Glutamatergic neuron (in vitro differentiated cells): ENCODE measurements at places on chromosomes 16 and 17. TPM values are rescaled to one million over a fixed set of nuclear protein-coding genes. Genes with fewer than 3 reads are reported as not detected.

Gene CSH2
- total RNA-seq = 0.56 TPM

Gene DPEP2
- not detected for total RNA-seq

GRCh38 chr16:50480206-50480605 is 68.0 kb upstream of the NKD1 start:
- peaks cover 10% of the 10 kb centered on the region for H3K36me3 ChIP-seq
- no peaks in the 10 kb centered on the region for H3K4me1 ChIP-seq
- H3K4me3 ChIP-seq = no peak overlapping the region
- H3K27ac ChIP-seq = no peak overlapping the region

- H3K4me3 ChIP-seq = peak within 1 kb of the TSS; percentile 87
- H3K36me3 ChIP-seq = no peaks in the 10 kb centered on the region
- DNase-seq = peak; percentile 79
- H3K27ac ChIP-seq = no peak within 1 kb of the TSS
- peaks cover 16% of the 10 kb centered on the region for H3K4me1 ChIP-seq
- peaks cover 2% of the 10 kb centered on the region for H3K27me3 ChIP-seq
These were observed at the start of gene NXPH3 for GRCh38 chr17:49575679-49576087. NXPH3 (plus strand) TSS chr17:49575871; CDS start chr17:49576220, 349 bp downstream.

Gene TP53TG3C
- total RNA-seq = not detected

- peaks cover 2% of the 10 kb centered on the region for H3K27me3 ChIP-seq
- no peak for DNase-seq
- H3K27ac ChIP-seq = peak overlapping the region; percentile 50
- no peak overlapping the region for H3K4me3 ChIP-seq
These were observed 26.0 kb upstream of the ITGB4 start for GRCh38 chr17:75695141-75695829.

- H3K4me1 ChIP-seq = peaks cover 3% of the 10 kb centered on the region
- DNase-seq = no peak
- H3K4me3 ChIP-seq = no peak overlapping the region
- peaks cover 3% of the 10 kb centered on the region for H3K27me3 ChIP-seq
- no peaks in the 10 kb centered on the region for H3K36me3 ChIP-seq
These were observed 178.4 kb downstream of the IRF8 start for GRCh38 chr16:86077243-86077940.

Gene NKD1
- total RNA-seq = 31.3 TPM

DNA sequence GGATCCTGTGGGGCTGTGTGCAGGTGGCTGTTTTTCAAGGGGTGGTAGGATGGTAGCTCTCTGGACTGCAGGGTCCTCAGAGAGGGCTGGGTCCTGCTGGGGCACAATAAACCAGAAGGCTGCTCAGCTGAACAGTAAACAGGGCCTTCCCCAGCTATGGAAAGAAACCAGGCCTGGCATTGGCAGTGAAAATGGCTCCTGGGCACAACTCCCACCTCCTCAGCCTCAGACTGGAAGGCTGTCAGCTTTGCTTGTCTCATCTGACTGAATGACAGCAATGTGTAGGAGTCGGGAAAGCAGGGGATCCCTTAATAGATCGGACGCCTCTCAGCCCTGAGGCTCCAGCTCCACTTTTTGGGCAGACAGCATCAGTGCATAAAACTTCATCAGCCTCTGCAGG is 59.8 kb upstream of the NLRP1 start:
- H3K36me3 ChIP-seq = no peaks in the 10 kb centered on the region
- H3K4me1 ChIP-seq = no peaks in the 10 kb centered on the region
- H3K4me3 ChIP-seq = no peak overlapping the region
- DNase-seq = no peak
- H3K27ac ChIP-seq = no peak overlapping the region

GRCh38 chr16:69563605-69564580 is 1.9 kb upstream of the NFAT5 start:
- H3K27me3 ChIP-seq = peaks cover 3% of the 10 kb centered on the region
- no peak overlapping the region for H3K27ac ChIP-seq
- H3K4me1 ChIP-seq = peaks cover 18% of the 10 kb centered on the region
- H3K36me3 ChIP-seq = no peaks in the 10 kb centered on the region

Gene AGRP
- not detected for total RNA-seq

DNA sequence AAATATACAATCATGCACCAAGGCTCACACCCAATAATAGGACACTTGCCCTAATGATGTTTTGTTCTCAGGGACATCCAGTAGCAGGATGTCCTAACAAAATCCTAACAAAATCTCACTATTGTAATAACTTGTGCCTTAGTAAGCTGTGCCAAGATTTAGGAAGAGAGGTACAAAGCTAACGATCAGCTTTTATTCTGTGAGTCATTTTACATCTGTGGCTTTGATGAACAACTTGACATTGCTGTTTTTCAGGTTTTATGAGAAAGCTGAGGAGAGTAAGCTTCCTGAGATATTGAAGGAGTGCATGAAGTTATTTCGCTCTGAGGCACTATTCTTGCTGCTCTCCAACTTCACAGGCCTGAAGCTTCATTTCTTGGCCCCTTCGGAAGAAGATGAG is 18.9 kb downstream of the OGFOD1 start:
- H3K27ac ChIP-seq = no peak overlapping the region
- peaks cover 7% of the 10 kb centered on the region for H3K36me3 ChIP-seq
- no peak overlapping the region for H3K4me3 ChIP-seq
- no peaks in the 10 kb centered on the region for H3K27me3 ChIP-seq
- no peaks in the 10 kb centered on the region for H3K4me1 ChIP-seq

- H3K4me1 ChIP-seq = peaks cover 5% of the 10 kb centered on the region
- H3K27me3 ChIP-seq = no peaks in the 10 kb centered on the region
- H3K4me3 ChIP-seq = no peak overlapping the region
- DNase-seq = no peak
These were observed 42.7 kb upstream of the SMPD3 start for GRCh38 chr16:68490829-68491575.

- H3K36me3 ChIP-seq = no peaks in the 10 kb centered on the region
- H3K27me3 ChIP-seq = no peaks in the 10 kb centered on the region
- H3K27ac ChIP-seq = no peak overlapping the region
- DNase-seq = no peak
These were observed 2.0 kb upstream of the CTRB2 start for GRCh38 chr16:75208861-75209505.

DNA sequence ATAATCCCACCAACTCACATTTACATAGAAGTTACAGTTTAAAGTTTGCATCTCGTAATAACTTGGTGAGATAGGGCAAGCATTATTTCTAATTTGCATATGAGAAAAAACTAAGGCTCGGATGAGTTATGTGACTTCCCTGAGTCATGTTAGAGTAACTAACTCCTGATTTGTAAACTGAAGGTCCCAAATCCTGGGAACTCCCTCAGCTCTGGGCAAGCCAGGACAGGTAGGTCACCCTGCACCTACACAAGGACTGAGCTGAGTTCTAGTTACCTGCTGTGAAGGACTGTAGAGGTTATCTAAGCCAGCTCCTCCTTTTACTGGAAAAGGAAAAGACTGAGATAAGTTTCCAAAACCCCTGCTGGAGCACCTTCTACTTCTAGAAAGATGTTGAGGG is 92.1 kb upstream of the HLF start:
- no peaks in the 10 kb centered on the region for H3K27me3 ChIP-seq
- no peaks in the 10 kb centered on the region for H3K4me1 ChIP-seq
- DNase-seq = no peak
- H3K36me3 ChIP-seq = peaks cover 5% of the 10 kb centered on the region
- no peak overlapping the region for H3K4me3 ChIP-seq
- H3K27ac ChIP-seq = no peak overlapping the region

Gene ZP2
- not detected for total RNA-seq

- peak; percentile 21 for DNase-seq
- H3K36me3 ChIP-seq = no peaks in the 10 kb centered on the region
- no peaks in the 10 kb centered on the region for H3K27me3 ChIP-seq
- no peak overlapping the region for H3K27ac ChIP-seq
- H3K4me3 ChIP-seq = no peak overlapping the region
These were observed 563.9 kb downstream of the TOX3 start for GRCh38 chr16:51982715-51983680.

GRCh38 chr17:74145756-74146155 is 57.7 kb upstream of the RPL38 start:
- DNase-seq = no peak
- H3K27ac ChIP-seq = peak overlapping the region; percentile 75
- H3K4me1 ChIP-seq = peaks cover 27% of the 10 kb centered on the region
- peaks cover 12% of the 10 kb centered on the region for H3K27me3 ChIP-seq
- peaks cover 21% of the 10 kb centered on the region for H3K36me3 ChIP-seq

Gene PSMB10
- total RNA-seq = 11.0 TPM

Gene GJD3
- total RNA-seq = not detected

DNA sequence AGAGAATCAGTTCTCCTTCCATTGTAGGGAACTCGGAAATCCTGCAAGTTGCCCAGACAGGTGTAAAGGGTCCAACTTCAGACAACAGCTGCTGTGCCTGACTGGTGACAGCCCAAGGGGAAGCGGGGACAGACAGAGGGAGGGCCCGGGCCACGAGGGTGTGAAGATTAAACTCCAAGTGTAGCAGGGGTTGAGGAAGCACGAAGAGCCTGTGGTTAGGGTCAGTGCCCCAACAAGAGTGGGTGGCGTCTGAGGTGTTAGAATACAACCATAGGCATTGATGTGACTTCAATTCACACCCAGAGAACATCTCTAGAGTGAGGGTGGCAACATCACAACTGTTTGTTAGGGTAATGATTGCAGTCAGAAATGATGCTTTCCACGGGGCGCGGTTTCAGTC is 39.1 kb downstream of the ASPA start:
- peaks cover 2% of the 10 kb centered on the region for H3K27me3 ChIP-seq

DNA sequence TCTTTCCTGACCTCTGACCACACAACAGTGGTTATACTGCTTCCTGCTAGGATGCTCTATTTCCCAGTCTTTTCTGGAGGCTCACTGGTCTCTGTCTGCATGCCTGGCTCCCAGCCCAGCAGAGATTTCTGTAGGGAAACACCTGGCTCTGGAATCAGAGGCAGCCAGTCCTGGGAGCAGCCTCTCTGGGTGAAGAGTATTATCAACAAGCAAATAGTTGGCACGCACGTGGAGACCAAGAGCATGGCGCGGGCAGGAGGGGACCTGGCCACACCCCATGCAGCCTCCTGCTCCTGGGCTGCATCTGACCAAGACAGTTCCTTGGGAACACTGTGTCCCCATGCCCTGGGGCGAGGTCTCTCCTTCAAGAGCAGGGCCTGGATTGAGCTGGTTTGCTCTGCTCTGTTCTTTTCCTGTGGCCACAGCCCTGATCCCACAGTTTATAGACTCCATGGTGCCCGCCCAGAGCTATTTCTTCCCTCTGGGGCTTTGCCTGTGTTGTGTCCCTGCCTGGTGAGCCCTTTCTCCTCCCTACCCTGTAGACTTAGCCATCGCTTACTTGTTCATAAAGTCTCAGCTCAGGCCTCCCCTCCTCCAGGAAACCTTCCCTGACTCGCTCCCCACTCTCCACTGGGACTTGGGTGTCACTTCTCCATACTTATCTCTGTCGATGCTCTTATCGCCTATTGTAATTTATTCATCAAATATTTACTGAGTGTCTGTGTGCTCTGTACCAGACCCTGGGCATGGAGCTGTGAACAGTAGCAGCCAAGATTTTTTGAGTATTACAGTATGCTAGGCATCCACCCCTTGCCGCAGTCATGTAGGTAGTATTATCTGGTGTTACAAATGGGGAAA is 60.6 kb downstream of the SCNN1B start:
- no peak overlapping the region for H3K4me3 ChIP-seq
- DNase-seq = no peak
- H3K4me1 ChIP-seq = no peaks in the 10 kb centered on the region
- peaks cover 5% of the 10 kb centered on the region for H3K27me3 ChIP-seq
- H3K36me3 ChIP-seq = no peaks in the 10 kb centered on the region

Gene RCVRN
- total RNA-seq = not detected

DNA sequence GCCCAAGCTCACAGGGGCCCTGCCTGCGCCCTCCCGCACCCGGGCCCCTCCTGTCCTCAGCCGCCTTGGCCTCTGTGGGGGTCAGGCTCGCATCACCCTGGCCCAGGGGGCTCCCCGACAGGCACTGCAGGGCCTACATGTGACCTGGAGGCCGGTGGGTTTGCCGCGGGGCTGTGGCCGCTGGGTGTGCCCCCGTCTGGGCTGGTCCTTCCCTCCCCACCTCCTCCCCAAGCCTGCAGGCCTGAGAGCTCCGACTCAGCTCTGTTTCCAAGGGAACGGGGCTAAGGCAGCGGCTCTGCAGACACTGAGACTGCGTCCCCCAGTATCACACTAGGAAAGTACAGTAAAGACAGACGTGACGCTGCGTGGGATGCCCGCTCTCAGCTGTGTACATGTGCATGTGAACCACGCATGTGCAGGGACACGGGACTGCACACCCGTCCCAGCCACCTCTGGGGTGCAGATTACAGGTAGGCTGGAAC is 16.5 kb upstream of the WDR45B start:
- H3K27me3 ChIP-seq = peaks cover 15% of the 10 kb centered on the region
- H3K36me3 ChIP-seq = peaks cover 9% of the 10 kb centered on the region
- H3K27ac ChIP-seq = no peak overlapping the region
- peaks cover 5% of the 10 kb centered on the region for H3K4me1 ChIP-seq
- no peak overlapping the region for H3K4me3 ChIP-seq

DNA sequence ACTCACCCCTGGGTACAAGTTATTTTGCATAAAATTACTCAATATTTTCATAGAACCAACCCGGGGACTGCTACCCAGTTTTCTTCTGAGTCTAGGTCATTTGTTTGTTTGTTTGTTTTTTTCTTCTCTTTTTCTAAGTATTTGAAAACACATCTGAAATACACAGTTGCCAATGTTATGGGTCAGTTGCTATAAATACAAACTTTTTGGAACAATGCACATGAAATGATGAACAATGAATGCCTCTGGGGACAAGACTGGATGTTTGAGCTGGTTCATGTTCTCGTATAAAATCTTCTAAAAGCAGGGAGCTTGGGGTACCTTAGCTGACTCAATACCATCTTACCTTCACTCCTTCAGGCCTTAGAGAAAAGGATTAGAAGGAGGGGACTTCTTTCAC is 30.5 kb downstream of the TMEM238L start:
- no peak overlapping the region for H3K4me3 ChIP-seq
- DNase-seq = no peak
- no peaks in the 10 kb centered on the region for H3K27me3 ChIP-seq
- peak overlapping the region; percentile 56 for H3K27ac ChIP-seq
- peaks cover 13% of the 10 kb centered on the region for H3K4me1 ChIP-seq

Gene HAP1
- 0.76 TPM for total RNA-seq

Gene TPPP3
- 21.7 TPM for total RNA-seq

GRCh38 chr16:66444049-66444481 is 17.0 kb downstream of the BEAN1 start:
- no peak for DNase-seq
- H3K4me3 ChIP-seq = no peak overlapping the region
- H3K27ac ChIP-seq = no peak overlapping the region
- peaks cover 10% of the 10 kb centered on the region for H3K27me3 ChIP-seq
- no peaks in the 10 kb centered on the region for H3K36me3 ChIP-seq

Gene CDH1
- 1.9 TPM for total RNA-seq

- DNase-seq = no peak
- H3K27me3 ChIP-seq = peaks cover 34% of the 10 kb centered on the region
- peak overlapping the region; percentile 76 for H3K27ac ChIP-seq
- H3K36me3 ChIP-seq = no peaks in the 10 kb centered on the region
These were observed 36.5 kb downstream of the GSE1 start for GRCh38 chr16:85649411-85650134.

Gene ADAM11
- total RNA-seq = 396 TPM

DNA sequence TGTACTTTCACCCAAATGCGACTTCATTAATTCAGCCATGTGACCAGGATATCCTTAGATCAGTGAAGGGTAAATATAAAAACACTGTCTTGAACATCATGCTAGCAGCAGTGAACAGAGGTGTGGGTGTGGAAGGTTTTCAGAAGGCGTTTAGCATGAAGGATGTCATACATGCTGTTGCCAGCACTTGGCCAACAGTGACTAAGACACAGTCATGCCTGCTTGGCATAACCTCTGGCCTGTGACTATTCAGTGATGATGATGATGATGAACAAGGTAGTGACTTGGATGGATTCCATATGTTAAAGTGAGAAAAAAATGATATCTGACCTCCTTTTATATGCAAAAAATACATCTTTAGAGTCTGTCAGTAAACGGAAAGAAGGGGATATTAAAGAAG is 97.9 kb downstream of the MAP2K4 start:
- H3K4me3 ChIP-seq = no peak overlapping the region
- no peaks in the 10 kb centered on the region for H3K27me3 ChIP-seq
- H3K4me1 ChIP-seq = peaks cover 7% of the 10 kb centered on the region
